ENCODE measurements at places on chromosomes 13 and 19.

DNA sequence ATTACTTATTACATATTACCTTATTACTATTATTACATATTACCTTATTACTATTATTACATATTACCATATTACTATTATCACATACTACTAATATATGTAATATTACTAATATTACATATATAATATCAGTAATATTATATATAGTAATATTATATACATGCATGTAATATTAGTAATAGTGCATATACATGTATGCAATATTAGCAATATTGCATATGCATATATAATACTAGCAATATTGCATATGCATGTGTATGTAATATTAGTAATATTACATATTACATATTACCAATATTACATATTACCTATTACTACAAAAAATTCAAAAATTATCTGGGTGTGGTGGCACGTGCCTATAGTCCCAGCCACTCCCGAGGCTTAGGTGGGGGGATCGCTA, 22.4 kb downstream of the PDE4A start:
- no peak for DNase-seq

- no peak for DNase-seq
Observed at GRCh38 chr19:10286803-10287737, at the start of gene ICAM4. TSS of gene ICAM4 (plus strand) at chr19:10286955. CDS start at chr19:10287013, 58 bp downstream.

GRCh38 chr19:51387924-51388389, at the start of gene LIM2:
TSS of gene LIM2 (minus strand) at chr19:51387974. CDS start at chr19:51387443, 531 bp downstream.
- DNase-seq = no peak

DNA sequence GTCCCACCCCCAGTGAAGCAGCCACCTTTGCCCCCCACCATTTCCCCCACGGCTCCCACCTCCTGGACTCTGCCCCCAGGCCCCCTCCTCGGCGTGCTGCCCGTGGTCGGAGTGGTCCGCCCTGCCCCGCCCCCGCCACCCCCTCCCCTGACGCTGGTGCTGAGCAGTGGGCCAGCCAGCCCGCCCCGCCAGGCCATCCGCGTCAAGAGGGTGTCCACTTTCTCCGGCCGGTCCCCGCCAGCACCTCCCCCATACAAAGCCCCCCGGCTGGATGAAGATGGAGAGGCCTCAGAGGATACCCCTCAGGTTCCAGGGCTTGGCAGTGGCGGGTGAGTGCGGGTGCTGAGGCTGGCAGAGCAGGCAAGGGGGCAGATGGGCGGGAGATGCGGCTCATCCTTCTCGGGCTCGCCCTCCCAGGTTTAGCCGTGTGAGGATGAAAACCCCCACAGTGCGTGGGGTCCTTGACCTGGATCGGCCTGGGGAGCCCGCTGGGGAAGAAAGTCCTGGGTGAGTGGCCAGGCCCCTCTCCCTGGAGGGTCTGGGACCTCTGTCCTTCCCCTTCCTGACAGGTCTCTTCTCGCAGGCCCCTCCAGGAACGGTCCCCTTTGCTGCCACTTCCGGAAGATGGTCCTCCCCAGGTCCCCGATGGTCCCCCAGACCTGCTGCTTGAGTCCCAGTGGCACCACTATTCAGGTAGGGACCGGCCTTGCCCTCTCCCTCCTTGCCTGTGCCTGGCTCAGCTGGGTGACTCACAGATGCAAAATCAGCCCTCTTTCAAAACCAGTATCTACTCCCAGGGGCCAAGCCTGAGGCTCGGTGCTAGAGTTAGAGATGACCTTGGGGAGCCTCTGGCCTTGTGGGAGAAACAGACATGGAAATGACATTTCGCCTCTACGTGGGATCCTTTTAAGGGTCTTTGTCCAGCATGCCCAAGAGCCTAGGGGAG, 8.8 kb downstream of the IGFLR1 start:
- no peak for DNase-seq

DNA sequence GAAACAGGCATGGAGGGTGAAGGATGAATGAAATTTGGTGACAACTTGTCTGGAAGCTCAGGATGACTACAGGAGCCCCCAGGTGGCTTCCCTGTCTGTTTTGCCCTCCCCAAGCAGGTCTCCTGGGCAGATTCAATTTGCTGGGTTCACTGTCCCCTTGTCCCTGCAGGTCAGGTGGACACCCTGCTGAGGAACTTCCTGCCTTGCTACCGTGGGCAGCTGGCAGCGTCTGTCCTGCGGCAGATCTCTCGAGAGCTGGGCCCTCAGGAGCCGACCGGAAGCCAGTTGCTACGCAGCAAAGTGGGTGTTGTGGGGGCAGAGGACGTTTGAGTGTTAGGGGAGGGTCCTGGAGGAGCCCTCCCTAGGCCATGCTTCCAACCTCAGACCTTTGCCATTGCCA, 19.1 kb downstream of the PGLS start:
- no peak for DNase-seq

- DNase-seq = no peak
Observed at GRCh38 chr13:67296511-67296910, 66.4 kb upstream of the PCDH9 start.

DNA sequence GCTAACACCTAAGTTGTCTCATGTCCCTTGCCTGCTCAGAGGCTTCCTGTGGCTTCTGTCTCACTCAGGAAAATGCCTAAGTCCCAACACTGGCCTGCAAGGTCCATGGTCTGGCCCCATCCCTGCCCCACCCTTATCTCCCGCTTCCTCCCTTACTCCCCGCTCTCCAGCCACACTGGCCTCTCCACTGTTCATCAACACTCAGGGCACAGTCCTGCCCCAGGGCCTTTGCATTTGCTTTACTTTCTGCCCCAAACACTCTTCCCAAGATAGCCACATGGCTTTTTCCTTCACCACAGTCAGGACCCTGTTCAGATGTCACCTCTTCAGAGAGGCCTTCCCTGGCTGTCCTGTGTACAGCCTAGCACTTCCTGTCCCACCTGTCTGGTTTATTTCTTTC, 32.1 kb upstream of the IGSF23 start:
- no peak for DNase-seq

DNA sequence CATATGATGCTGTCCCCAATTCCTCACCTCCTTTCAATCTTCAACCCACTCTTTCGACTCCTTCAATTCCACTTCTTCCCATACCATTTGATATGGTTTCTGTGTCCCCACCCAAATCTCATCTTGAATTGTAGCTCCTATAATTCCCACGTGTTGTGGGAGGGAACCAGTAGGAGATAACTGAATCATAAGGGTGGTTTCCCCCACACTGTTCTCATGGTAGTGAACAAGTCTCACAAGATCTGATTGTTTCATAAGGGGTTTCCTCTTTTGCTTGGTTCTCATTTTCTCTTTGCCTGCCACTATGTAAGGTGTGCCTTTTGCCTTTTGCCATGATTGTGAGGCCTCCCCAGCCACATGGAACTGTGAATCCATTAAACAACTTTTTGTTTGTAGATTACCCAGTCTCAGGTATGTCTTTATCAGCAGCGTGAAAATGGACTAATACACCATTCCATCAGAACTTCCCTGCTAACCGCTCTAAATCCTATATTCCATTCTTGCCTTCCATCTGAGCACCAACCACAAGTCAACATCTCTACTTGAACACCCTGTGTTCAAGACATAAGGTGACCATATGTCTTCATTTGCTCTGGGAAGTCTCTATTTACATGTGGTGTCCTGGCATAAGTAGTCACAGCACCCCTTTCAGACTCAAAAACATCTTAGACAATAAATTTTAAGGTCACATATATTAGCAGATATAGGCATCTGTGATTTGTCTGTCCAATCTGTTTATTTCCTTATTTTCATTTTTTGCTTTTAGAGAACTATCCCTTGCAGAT, 122.9 kb downstream of the TSHZ3 start:
- no peak for DNase-seq

- DNase-seq = peak; percentile 36
Observed at GRCh38 chr13:77751513-77752456, 54.3 kb downstream of the SLAIN1 start.

- DNase-seq = no peak
Observed at GRCh38 chr13:27147530-27148170, 24.0 kb downstream of the USP12 start.

GRCh38 chr13:102555914-102556553, 40.8 kb upstream of the TPP2 start:
- no peak for DNase-seq

DNA sequence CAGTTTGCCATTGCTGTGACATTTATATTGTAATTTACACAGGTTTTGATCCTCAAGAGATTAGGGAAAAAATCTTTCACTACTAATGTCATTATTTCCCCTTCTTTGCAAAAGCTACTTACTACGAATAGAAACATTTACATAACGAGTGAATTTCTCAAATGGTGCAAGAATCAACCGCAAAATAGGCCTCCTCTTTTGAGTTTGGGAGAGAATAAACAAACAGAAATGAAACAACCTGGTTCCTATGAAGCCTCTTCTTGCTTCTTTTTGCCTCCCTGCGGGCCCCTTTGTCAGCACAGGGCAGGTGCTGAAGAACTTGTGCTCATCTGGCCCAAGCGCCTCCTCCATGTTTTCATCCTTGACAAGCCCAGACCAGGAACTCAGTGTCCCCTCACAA, 10.1 kb upstream of the GJA3 start:
- DNase-seq = no peak

GRCh38 chr19:7772752-7773291, 9.8 kb downstream of the CLEC4M start:
- DNase-seq = no peak

DNA sequence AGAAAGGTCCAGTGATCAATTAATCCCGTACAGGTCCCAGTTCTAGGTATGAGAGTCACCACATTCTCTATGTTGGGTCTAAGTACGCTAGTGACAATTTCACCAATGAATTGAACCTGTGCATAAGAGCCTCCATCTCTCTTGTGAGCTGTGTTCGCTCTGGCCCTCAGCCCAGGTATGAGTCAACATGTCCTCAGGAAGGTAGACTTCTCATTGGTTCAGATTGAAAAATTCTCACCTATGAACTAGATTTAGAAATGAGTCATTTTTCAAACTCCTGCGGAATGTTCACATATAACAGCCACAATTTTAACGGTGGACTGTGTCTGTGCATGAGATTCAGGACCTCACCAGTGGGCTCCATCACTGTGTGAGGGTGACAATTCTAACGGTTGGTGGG, 12.7 kb upstream of the ZNF43 start:
- DNase-seq = no peak

DNA sequence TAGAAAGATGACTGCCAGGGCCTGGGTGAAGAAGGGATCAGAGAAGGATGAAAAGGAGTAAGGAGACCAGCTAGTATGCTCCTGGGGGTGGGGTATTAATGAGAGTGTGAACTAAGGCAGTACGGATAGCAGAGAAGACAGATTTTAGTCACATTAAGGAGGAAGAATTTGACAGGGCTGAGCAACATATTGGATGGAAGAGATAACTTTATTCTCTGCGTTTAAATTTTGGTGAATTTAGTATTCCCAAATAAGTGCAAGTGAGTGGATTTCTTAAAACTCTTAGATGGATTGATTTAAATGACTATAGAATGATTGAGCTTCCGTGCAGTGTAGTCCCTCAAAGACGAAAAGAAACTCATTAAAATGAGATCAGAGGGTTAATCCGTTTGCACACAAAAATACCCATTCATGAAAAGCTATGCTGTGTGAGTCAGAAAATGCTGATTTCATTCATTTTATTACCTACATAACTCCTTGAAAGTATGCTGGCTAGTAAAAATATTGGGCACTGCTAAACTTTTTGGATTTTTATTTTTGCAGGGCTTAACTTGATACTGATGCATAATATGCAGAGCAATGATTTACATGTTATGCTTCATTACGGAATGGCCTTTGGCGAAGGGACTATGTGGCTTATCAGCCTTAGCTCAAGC, 54.1 kb downstream of the WDFY2 start:
- DNase-seq = no peak

DNA sequence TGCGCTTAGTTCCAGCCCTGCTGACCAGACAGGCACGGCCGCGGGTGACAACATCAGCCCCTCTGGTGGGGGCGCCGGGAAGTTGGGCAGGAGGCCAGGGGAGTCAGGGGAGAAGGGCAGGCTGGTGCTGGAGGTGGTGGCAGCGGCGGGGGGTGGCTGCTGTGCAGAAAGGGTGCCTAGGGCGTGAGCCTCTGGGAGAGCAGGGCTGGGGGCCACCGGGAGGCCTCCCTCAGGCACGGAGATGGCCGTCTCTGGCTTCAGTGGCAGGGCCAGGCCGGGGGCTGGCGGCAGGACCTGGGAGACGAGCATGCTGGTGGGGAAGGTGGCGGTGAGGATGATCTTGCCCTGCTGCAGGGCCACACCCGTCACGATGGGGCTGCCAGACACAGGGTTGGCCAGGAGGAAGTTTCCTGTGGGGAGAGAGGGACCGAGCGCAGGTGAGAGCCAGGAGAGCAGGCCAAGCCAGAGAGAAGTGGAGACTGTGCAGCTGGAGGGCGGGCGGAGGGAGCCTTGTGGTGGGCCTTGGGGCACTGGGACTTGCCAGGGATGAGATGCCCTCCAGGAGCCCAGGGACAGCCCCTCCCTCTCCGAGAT, 3.3 kb downstream of the SIX5 start:
- DNase-seq = peak; percentile 52

GRCh38 chr13:24491845-24492244, 20.7 kb downstream of the PARP4 start:
- no peak for DNase-seq

GRCh38 chr19:28019371-28019770, 1193.6 kb downstream of the UQCRFS1 start:
- DNase-seq = no peak

DNA sequence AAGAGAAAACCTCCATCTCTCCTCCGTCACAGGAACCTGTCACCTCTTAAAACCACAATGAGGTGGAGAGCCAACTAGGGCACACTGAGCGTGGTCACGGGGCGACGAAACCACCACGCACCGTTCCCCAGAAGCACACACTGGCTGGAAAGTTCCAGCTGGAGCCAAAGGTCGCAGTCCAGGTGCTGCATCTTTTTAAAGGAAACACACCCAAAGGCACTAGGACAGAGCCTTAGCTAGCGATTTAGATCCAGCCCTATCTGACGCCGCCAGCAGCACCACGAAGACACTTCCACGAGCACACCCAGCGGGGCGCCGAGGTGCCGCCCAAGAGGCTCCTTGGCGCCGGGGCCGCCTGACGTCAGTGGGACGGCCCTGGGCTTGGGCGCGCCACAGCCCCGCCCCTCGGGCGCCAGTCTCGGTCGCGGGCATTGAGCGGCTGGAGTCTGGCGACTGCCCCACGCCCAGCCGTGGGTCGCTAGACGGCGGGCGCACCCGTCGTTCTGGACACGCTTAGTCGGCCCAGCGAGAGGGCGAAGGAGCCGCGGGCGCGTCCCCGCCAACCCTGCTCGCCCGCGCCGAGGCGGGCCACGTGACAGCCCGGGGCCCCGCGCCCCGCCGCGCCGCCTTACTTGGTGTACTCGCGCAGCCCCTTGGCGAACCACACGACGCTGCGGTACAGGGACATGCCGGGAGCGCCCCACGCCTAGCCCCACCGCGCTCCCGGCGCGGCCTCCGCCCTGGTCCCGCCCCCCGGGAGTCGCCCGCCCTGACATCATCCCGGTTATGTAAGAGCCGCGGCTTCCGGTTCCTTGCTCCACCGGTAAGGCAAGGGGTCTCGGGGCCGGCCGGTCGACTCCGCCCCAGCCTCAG, at the start of gene DHRS12:
Gene DHRS12 (minus strand): TSS at position 742 of the 873 bp plus-strand sequence. CDS start 4,504 bp downstream, outside the sequence.
- DNase-seq = peak; percentile 94

DNA sequence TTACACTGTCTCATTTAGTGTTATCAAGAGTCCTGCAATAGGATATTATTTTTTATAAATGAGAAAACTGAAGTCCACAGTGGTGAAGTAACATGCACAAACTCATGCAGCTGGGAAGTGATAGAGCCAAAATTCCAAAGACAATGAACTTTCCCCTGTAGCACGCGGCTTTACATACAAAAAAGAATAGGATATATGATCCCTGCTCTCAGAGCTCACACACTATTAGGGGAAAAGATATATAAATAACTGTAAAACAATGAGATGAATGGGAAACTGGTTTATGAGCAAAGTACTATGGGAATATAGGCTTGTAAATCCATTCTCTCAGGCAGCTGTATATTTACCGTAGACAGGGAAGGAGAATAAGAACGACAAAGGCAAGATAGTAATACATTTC, 39.7 kb downstream of the THSD1 start:
- DNase-seq = peak; percentile 49

All from femur (tissue), 1 donor.